ENCODE measurements at places on chromosomes 7 and 10. TPM values are rescaled to one million over a fixed set of nuclear protein-coding genes. Genes with fewer than 3 reads are reported as not detected.

STAG3 gene
- polyA plus RNA-seq, result 0.10 TPM

- no peaks in the 10 kb centered on the region for H3K36me3 ChIP-seq
- no peaks in the 10 kb centered on the region for H3K27me3 ChIP-seq
- no peak overlapping the region for H3K4me3 ChIP-seq
- H3K4me1 ChIP-seq, result no peaks in the 10 kb centered on the region
Measured at GRCh38 chr10:94315975-94316464, 46.7 kb downstream of the NOC3L start.

GRCh38 chr10:101987136-101987535 is 68.8 kb downstream of the ARMH3 start:
- no peaks in the 10 kb centered on the region for H3K4me1 ChIP-seq
- no peak overlapping the region for H3K4me3 ChIP-seq
- H3K27ac ChIP-seq, result no peak overlapping the region
- peaks cover 11% of the 10 kb centered on the region for H3K36me3 ChIP-seq
- no peak for DNase-seq

- H3K4me1 ChIP-seq, result peaks cover 26% of the 10 kb centered on the region
- H3K27ac ChIP-seq, result no peak overlapping the region
- H3K27me3 ChIP-seq, result no peaks in the 10 kb centered on the region
- peaks cover 4% of the 10 kb centered on the region for H3K36me3 ChIP-seq
Measured at GRCh38 chr7:70700941-70701425, 431.0 kb upstream of the GALNT17 start.

- H3K4me3 ChIP-seq, result no peak overlapping the region
- no peaks in the 10 kb centered on the region for H3K27me3 ChIP-seq
- H3K27ac ChIP-seq, result no peak overlapping the region
- no peaks in the 10 kb centered on the region for H3K4me1 ChIP-seq
- H3K36me3 ChIP-seq, result no peaks in the 10 kb centered on the region
- no peak for DNase-seq
Measured at GRCh38 chr10:26650406-26650805, 47.1 kb upstream of the PDSS1 start.

DNA sequence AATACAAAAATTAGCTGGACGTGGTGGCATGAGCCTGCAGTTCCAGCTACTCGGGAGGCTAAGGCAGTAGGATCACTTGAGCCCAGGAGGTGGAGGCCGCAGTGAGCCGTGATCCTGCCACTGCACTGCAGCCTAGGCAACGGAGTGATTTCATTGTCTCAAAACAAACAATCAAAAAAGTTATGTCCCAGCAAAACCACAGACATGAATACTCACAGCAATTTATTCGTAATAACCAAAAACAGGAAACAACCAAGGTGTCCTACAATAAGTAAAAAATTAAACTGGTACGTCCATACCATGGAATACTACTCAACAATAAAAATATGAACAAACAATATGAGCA is 11.6 kb upstream of the CYTH3 start:
- H3K4me1 ChIP-seq, result peaks cover 31% of the 10 kb centered on the region
- H3K27ac ChIP-seq, result peak overlapping the region; percentile 98
- H3K4me3 ChIP-seq, result no peak overlapping the region
- H3K36me3 ChIP-seq, result no peaks in the 10 kb centered on the region
- DNase-seq, result no peak
- H3K27me3 ChIP-seq, result no peaks in the 10 kb centered on the region

- H3K27ac ChIP-seq, result no peak overlapping the region
- peaks cover 17% of the 10 kb centered on the region for H3K27me3 ChIP-seq
- no peaks in the 10 kb centered on the region for H3K4me1 ChIP-seq
Measured at GRCh38 chr7:45897042-45897690, 8.9 kb downstream of the IGFBP1 start.

- no peak for DNase-seq
- no peaks in the 10 kb centered on the region for H3K27me3 ChIP-seq
- no peak overlapping the region for H3K4me3 ChIP-seq
- no peaks in the 10 kb centered on the region for H3K36me3 ChIP-seq
- no peak overlapping the region for H3K27ac ChIP-seq
Measured at GRCh38 chr7:25947669-25948516, 204.1 kb upstream of the NFE2L3 start.

Data from keratinocyte (primary cell).